ENCODE measurements at places on chromosomes 2 and 18.

DNA sequence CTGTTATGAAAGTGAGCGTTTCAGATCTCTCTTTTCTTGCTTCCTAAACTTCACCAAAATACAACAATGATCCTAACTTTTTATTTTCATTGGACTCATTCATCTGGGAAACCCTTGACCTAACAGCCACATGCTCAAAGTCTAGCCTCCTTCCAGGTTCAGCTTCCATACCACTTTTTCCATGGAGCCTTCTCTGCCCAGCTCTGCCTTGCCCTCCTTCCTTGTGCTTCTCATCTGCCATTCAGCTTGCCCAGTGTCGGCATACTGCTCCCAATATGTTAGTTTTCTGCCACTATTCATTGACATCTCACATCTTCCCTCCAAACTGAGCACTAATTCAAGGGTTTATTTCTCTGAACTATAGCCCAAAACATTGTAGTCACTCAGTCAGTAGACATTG, 214.7 kb downstream of the RAD51AP2 start:
- DNase-seq, result no peak

GRCh38 chr2:126645211-126645618, 10.7 kb upstream of the GYPC start:
- no peak for DNase-seq

- DNase-seq, result no peak
Measured at GRCh38 chr2:240790370-240791220, 29.4 kb downstream of the KIF1A start.

GRCh38 chr2:151409601-151410484, at the start of gene RIF1:
TSS of gene RIF1 (plus strand) at chr2:151409902. CDS start at chr2:151410424, 522 bp downstream.
- DNase-seq, result peak; percentile 94

- peak; percentile 63 for DNase-seq
Measured at GRCh38 chr2:232292395-232293154, 86.0 kb upstream of the ALPP start.

DNA sequence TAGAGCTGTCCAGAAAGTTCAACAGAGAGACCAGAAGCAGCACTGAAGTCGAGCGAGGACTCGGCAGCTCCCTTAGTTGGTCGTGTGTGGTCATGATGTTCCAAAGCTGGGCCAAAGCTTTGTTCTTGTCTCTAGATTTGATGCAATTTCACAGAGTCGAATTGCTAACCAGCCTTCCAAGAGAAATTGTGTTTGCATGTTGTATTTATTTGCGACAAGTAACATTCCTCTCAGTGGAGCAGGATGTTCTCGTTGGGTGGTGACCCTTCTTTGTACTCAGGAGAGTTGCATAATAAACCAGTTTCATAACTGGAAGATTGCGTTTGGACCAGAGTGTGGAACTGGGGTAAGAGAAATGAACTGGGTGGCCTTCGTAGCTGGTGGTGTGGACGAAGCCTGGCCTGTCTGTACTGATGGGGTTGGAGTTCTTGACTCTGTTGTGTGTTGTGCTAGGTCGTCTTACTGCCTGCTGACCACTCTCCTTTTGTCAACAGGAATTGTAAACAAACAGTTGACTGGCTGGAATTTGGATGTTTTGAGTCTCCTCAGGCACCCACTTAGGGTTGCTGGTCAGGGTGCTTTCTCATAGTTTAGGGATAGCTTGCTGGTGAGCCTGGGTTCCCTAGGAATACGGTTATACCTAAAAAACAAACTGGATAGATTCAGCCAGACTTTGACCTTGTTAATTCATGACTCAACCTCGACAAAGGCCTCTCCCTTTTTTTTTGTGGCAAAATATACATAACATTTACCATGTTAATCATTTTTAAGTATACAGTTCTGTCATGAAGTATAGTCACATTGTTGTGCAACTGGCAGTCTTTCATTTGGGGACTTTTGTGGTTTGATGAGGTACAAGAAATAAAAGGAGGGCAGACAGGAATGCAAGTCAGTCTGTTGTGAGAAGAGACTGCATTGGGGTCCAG, 28.9 kb upstream of the TOGARAM2 start:
- DNase-seq, result no peak

DNA sequence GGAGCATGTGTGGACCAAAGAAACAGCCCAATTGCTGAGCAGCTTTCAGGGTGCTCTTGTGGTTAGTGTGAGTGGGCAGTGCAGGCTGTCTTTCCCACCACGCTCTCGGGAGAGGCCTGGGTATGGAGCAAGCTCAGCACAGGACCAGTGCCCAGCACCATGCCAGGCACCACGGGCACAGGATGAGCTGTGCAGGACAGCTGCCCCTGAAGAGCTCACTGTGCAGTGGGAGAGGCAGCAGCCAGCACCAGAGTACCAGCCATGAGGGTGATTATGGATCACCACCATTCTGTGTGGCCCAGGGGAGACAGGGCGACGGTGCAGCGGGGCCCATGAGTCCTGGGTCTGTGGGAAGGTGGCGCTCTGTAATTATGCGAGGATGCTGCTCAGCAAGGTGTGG, 29.7 kb upstream of the FAHD2A start:
- no peak for DNase-seq

- no peak for DNase-seq
Measured at GRCh38 chr2:3242747-3243369, 134.8 kb downstream of the EIPR1 start.

DNA sequence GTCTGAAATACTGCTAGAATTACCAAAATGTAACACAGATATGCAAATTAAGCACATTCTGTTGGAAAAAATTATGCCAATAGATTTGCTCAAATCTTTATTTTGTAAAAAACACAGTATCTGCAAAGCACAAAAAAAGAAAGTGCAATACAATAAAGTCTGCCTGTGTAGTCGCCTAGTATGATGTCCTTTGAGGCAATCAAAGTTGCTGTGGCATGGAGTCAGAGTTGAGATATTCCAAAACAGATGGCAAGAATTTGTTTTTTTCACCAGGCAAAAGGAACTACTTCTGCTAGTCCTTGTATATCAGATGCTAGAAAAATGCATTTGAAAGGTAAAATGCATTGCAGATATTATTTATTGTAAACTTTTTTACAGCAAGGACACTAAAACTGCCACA, 531.3 kb upstream of the TMEFF2 start:
- DNase-seq, result no peak

DNA sequence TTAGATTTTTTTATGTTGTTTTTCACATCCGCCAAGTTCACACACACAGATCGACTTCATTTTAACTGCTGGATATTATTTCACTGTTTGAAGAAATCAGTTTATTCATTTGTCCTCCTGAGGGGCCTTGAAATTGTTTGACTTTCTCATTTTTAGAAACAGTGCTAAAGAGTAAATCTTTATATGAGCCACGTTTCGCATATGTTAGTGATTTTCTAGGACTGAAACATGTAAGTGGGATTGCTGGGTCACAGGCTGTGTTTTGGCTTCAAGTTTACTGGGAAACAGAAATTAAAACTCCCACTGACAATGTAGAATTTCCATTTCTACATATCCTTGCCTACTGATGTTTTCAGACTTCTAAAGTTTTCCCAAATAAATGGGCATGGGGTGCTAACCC, 363.8 kb downstream of the NCKAP5 start:
- no peak for DNase-seq

DNA sequence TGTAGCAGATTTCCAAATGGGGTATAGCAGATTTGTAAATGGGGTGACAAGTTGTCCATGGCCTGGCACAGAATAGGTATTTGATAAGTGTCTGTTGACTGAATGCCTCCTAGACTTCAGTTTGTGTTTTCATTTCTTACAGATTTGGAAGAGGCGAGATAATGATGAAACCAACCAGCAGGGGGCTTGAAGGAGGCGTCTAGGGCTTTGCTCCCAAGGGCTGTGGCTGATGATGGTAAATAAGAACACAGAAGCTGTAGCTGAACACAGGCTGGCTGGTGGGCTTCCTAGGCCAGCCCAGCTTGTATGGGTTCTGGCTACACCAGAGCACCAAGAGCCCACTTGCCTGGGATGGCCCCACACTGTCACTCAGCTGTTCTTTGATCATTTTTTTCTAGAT, 19.4 kb downstream of the SFTPB start:
- DNase-seq, result peak; percentile 64

DNA sequence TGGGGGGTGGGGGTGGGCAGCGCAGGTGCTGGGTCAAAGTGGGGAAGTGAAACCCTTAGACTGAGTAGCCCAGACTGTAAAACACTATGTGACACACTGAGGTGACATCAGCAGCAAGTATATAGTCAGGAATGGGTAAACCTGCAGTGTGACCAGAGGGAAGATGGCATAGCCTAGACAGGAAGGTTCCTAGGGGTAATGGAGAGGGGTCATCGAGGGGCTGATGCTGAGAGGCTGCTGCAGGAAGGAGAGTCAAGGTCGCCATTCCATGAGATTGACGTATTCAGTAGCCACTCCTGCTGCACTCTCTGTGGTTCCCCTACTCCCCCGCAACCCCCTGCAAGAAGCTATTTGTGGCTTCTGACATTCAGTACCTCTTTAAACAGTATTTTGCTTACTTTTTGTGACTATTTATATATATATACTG, 111.7 kb downstream of the CHST9 start:
- DNase-seq, result no peak

GRCh38 chr2:20569464-20570223, 81.3 kb downstream of the HS1BP3 start:
- DNase-seq, result no peak

GRCh38 chr2:37782721-37783371, 111.4 kb upstream of the CDC42EP3 start:
- DNase-seq, result no peak

DNA sequence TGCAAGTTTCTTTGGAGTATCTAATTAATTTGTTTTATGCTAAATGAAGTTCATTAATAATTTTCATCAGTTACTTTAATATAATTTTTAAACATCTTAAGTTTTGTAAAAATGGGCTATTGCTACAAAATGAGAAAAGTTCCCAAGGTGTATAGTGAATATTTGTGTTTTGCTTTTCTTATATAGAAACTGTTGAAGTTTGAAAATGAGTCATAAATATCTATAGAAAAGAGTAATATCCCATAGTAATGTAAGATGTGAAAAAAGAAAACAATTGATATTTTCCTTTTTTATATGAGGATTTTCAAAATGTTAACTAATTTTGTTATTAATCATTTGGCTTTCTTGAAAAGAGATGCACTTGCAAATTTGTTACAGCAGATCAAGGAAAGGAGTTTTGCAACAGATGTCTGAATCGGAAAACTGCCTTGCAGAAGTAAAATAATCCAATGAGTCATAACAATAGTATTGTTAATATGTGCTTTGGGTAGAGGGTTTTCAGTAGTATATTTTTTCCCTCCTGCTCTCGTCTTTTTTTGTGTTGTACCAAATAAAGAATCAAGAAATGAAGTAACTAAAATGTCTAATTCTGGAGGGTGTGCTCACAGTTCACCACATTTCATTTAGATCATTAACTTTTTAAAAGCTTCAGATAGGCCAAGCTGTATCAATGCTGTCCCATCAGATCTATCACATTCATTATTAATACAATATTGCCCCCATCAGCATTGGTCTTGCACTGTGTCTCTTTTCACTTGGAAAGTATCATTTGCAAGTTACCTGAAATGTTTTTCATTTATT, 15.5 kb downstream of the DUSP19 start:
- peak; percentile 57 for DNase-seq

GRCh38 chr18:13587937-13588336, 138.4 kb downstream of the FAM210A start:
- DNase-seq, result no peak

Measured in EL (cell line).